ENCODE measurements at places on chromosomes 13 and 19.

DNA sequence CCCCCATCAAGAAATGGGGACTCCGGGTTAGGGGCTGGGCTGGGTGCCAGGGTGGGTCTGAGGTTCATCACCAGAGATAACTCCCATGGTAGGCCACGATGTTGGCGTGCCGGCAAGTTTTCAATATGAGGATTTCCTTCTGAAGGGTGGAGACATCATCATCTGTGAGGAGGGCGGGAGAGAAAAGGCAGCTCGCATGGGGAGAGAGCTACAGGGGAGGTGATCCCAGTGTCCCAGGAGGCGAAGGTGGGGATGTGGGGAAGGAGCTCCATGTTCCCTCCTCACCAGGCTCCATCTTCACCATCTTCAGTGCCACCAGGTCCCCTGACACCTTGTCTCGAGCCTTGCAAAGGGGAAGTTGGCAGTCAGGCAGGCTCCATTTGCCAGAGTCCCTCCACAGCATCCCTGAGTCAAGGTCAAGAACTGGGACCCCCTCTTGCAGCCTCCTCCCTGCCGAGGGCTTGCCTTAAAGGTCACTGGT, 430 bp downstream of the MAP4K1 start:
- no peak for DNase-seq

DNA sequence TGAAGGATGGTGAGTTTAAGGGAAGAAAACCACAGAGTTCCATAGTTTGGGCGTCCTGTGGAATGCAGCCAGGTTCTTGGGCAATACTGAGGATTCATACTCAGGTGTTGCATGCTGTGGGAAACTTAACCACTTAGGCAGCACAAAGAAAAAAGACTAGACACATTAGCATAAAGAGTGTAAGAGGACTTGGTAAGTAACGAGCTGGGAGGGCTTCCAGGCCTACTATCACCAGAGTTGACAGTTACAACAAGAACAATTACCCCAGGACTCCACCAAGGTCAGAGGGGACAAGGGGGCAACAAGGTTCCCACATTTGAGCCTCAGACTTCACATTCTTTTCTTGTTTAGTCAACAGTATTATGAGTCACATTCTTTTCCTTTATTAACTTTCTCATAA, 33.2 kb downstream of the KCTD12 start:
- peak; percentile 64 for DNase-seq

- DNase-seq: peak; percentile 67
Observed at GRCh38 chr13:45521297-45521696, 56.6 kb downstream of the COG3 start.

- no peak for DNase-seq
Observed at GRCh38 chr13:102033857-102034331, 368.0 kb downstream of the FGF14 start.

GRCh38 chr19:7376151-7376852, 27.6 kb downstream of the ARHGEF18 start:
- no peak for DNase-seq

GRCh38 chr19:6602729-6603114, 11.8 kb upstream of the CD70 start:
- no peak for DNase-seq

DNA sequence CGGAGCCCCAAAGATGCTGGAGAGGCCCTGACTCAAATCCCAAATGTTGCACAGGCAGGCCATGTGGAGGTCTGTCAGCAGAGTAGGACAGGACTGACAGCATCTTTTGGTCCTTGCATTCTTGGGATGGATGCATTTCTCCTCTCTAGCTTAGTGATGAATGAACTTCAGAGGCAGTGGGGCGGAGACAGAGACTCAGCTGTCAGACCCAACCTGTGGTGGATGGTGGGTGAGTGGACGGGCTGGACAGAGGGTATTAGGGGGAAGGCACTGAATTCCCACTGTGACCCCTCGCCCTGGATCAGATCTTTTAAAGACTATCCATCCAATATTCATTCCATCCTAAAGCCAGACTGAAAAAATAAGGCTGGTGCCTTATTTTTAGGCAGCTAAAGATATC, 39.3 kb upstream of the GJB6 start:
- no peak for DNase-seq

DNA sequence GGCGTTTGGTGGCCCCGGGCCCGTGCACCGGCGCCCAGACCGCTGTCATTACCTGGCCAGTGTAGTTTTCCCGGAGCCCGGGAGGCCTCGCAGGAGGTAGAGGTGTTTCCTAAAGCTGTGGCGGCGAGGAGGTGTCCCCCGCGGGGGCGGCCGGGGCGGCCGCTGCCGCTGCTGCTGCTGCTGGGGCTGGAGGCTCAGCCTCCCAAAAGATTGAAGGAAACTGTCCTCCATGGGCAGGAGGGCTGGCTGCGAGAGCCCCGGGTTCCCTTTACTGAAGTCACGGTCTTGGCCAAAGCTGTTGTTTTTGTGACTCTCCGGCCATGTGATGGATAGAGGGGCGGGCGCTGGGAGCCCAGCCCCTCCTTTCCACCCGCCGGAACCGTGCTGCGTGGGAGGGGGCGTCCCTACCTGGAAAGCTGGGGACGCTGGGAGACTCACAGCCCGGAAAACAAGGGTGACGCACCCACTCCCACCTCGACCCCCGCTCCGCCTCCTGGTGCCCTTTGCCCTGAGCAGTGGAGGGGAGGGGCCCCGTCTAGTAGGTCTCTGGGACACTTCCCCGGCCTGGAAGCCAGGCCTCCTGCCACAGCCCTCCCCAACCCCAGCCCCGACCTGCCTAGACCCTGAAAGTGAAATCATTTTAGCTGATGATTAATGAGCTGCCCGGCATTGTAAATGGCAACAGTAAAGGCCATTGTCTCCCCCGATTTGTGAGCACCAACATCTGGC, at the start of gene N4BP2L1:
N4BP2L1 (minus strand) TSS at position 279 of the 729 bp plus-strand sequence; CDS start at position 231, 48 bp downstream.
- DNase-seq: no peak

- DNase-seq: no peak
Observed at GRCh38 chr13:78040205-78040830, 121.7 kb upstream of the EDNRB start.

DNA sequence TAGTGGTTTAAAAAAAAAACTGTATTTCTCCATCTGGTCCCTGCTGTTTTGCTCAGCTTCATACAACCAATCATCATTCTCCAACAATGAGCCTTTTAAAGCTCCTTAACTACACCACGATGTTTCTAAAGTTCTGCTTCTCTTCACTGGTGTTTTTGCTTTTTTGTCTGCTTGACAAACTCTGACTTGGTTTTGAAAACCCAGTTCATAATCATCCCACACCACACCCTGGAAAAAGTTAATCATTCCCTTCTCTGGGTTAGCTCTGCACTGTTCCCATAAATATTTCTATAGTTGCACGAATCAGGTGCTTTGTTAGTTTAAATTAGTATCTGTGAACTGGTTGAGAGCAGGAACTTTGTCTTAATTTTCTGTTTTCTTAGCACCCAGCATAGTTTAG, 217.1 kb downstream of the ENOX1 start:
- DNase-seq: no peak

DNA sequence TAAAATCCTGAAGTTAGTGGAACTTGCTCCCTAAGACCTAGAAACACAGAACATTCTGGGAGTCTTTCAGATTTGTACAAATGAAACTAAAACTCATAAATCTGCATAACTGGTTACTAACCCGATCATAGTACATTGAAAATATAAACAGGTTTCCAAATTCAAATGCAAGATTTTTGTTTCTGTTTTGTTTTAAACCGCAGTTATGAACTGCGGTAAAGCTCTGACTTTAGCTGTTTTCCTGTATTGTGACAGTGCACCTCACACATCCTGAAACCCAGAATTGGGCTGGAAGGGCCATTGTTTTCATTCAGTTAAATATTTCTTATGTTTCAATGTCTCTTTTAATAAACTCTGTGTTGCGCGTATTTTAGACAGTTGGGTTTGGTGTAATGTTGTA, 204.7 kb downstream of the SHISA2 start:
- DNase-seq: no peak

- peak; percentile 88 for DNase-seq
Observed at GRCh38 chr19:45404557-45405434, at the start of gene PPP1R13L. Gene PPP1R13L (minus strand): TSS chr19:45405069. CDS start chr19:45398318, 6,751 bp downstream.

- DNase-seq: no peak
Observed at GRCh38 chr19:58586133-58586765, 13.1 kb upstream of the MZF1 start.

- DNase-seq: peak; percentile 26
Observed at GRCh38 chr19:15393963-15394362, 14.4 kb upstream of the AKAP8 start.

DNA sequence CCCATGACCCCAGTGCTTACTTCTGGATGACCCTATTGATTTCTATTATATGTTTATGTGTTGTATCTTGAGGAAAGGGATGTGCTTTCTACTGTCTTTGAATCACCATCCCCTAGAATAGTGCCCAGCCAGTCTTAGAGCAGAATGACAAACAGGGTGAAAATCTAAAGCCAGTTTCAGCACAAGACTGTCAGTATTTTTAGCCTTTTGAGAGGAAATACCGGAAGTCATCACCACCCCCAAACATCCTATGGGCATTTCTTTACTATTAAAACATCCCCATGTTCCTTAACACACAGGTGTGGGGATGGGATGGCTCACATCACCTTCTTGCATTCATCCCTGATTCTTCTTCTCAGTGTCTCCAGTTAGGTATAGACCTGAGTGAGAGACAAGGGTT, 52.1 kb upstream of the UBE2L5 start:
- DNase-seq: no peak

- DNase-seq: peak; percentile 14
Observed at GRCh38 chr13:107138486-107138885, 570.5 kb upstream of the ARGLU1 start.

- DNase-seq: no peak
Observed at GRCh38 chr13:110423689-110424302, 116.7 kb downstream of the COL4A2 start.

GRCh38 chr19:39506944-39507714, 7.8 kb upstream of the SELENOV start:
- peak; percentile 77 for DNase-seq

GRCh38 chr19:16516381-16516780, 20.2 kb downstream of the C19orf44 start:
- no peak for DNase-seq

DNA sequence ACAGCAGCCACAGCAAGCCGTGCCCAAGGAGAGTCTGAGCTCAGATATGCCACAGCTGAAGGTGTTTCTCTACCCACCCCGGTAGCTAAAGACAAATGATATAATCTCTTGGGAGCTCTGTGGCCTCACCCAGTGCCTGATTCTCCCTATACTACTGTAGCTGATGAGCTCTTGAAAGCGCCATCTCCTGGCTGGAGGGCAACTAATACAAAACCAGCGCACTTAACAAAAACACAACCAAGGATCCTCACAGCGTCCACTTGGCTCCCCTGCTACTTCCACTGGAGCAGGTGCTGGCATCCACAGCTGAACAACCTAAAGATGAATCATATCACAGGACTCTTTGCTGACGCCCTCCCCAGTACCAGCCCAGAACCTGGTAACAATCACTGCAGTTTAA, 1212.0 kb downstream of the PCDH17 start:
- no peak for DNase-seq

DNA sequence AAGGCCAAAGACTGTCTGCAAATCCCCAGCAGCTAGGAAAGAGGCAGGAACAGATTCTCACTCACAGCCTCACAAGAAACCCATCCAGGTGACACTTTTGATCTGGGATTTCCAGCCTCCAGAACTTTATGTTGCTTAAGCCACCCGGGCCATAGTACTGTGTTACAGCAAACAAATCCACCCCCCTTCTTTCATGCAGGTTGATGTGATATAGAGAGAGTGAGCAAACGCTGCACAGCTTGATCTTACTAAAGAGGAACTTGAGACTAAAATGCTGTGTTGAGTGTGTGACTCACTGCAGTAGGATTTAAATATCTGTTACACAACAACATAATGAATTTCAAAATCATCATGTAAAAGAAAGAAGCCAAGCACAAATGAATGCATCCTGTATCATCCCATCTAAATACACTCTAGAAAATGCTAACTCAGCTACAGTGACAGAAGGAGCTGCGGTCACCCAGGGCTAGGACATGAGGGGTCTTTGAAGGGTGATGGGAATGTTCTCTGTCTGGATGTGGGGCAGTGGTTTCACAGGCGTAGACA, 32.2 kb downstream of the RCBTB2 start:
- peak; percentile 86 for DNase-seq
